ENCODE measurements at places on chromosomes 7 and 10.

- no peak for DNase-seq
These were observed 4.6 kb upstream of the C10orf95 start for GRCh38 chr10:102455893-102456471.

GRCh38 chr7:25124465-25125136 is 459 bp downstream of the CYCS start:
- DNase-seq = no peak

GRCh38 chr7:7686811-7687508 is 31.4 kb downstream of the RPA3 start:
- no peak for DNase-seq

DNA sequence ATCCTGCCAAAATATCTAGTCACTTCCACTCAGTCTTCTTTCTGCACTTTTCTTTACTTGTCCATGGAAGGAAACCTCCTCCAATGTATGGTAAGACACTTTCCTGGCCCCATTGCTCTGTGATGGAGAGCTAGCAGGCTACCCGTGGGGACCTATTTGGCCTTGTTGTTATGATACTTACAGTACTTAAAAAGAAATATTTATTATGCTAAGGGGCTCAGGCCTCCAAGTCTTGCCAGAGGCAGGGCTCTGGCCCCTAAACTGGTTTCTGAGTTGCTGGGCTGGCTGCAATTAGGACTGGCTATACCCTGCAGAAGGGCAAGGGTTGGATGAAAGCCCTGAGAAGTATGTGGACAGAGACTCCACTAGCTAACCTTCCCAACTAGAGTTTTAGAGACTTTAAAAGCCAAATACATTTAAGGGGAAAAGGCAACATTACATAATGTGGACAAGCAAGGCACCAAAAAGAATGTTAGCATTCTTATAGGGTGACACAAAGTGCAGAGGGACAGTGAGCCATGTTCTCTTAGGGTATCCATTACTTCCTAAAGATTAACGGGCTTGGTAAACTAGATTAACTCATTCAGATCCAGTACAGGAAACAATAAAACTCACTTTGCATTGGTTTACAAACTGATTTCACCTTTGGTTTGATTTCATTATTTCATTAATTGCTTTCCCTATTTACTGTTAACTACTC is 84.9 kb upstream of the INHBA start:
- no peak for DNase-seq

DNA sequence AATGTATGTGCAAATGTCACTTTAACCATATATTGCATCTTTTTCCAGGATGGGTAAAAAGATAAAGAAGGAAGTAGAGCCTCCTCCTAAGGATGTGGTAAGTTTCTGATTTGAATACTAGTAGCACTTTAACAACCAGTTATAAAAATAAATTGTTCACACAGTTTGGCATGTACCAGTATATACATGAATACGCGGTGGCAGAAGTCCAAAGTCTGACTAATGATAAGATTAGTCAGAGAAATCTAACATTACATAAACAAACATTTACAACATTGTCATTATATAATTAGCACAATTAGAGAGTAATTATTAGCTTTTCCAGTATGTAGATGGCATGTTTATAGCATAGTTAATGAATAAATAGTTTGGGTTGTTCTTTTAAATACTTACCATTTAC is 4.1 kb downstream of the ARMC3 start:
- no peak for DNase-seq

Measured in 8988T (cell line).